ENCODE measurements at places on chromosomes 11 and 22. TPM values are rescaled to one million over a fixed set of nuclear protein-coding genes. Genes with fewer than 3 reads are reported as not detected.

GRCh38 chr22:29352778-29353177 is 35.6 kb downstream of the AP1B1 start:
- DNase-seq = no peak

DNA sequence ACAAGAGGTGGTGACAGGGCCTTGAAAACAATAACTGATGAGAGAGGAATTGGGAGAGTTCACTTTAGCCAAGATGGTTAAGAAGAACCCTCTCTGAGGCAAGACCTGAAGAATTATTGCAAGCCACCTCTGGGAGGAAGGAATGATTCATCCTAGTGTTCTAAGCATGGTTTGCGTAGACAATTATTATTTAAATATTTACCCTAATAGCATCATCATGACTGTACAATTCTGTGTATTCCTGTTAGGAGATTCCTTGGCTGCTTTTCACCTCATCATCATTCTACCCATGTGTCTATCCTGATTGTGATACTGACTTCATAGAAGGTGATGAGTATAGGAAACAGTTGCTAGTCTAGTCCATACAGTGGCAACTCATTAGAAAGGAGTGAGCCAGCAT is 264.4 kb downstream of the DDX10 start:
- DNase-seq = no peak

- DNase-seq = no peak
These were observed 18.5 kb upstream of the OR8B8 start for GRCh38 chr11:124463990-124464389.

DNA sequence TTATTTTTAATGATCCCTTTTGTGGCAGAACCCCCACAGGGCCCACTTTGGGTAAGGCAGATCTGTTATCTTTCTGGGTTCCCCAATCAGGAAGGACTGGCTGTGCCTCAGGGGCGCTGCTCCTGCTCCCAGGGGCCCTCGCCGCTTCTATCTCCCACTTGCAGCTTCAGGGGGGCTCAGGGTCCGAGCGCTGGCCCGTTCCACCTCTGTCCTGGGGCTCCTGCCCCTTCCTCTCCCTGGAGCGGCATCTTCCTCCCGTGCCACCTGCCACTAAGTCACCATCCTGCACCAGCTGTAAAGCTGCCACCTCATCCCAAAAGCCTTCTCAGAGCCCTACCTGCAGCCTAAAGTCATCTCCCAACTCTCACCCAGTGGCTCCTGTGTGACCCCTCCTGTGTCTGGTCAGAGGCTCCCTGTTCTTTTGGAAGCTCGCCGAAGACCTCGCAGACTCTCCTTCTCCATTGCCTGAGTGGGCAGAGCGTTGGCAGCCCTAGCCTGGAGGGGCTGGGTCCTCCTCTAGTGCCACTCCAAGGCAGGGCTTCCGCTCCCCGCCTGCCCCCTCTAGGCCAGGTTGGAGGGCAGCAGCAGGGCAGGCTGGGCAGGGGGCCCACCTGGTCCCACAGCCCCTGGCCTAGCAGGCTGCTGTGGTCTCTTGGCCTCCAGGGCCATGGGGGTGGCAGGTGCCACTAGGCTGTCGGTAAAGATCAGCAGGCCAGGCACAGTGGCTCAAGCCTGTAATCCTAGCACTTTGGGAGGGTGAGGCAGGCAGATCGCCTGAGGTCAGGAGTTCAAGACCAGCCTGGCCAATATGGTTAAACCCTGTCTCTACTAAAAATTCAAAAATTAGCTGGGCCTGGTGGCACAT is 106.7 kb downstream of the MORC2 start:
- peak; percentile 62 for DNase-seq

- DNase-seq = peak; percentile 91
These were observed 728 bp downstream of the DCUN1D5 start for GRCh38 chr11:103091064-103091800.

GRCh38 chr22:27129266-27129665 is 471.9 kb downstream of the MIAT start:
- DNase-seq = no peak

GRCh38 chr11:1000357-1001278 is 35.9 kb downstream of the MUC6 start:
- no peak for DNase-seq

DNA sequence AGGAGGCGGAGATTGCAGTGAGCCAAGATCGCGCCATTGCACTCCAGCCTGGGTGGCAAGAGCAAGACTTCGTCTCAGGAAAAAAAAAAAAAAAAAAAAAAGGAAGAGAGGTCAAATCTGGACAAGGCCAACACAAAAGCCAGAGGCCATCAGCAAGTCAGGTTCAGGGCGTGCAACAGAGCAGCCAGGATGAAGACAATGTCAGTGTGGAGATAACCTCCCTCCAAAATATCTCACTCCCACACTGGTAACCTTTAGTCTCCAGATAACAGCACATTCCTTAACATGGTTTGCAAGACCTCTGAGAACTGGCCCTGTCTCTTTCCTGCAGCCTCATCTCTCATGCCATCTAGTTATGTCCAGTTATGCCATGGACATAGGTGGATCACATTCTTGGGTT is 4.7 kb downstream of the CSNK2A3 start:
- no peak for DNase-seq

- DNase-seq = no peak
These were observed 57.5 kb upstream of the RBFOX2 start for GRCh38 chr22:36086170-36086490.

DNA sequence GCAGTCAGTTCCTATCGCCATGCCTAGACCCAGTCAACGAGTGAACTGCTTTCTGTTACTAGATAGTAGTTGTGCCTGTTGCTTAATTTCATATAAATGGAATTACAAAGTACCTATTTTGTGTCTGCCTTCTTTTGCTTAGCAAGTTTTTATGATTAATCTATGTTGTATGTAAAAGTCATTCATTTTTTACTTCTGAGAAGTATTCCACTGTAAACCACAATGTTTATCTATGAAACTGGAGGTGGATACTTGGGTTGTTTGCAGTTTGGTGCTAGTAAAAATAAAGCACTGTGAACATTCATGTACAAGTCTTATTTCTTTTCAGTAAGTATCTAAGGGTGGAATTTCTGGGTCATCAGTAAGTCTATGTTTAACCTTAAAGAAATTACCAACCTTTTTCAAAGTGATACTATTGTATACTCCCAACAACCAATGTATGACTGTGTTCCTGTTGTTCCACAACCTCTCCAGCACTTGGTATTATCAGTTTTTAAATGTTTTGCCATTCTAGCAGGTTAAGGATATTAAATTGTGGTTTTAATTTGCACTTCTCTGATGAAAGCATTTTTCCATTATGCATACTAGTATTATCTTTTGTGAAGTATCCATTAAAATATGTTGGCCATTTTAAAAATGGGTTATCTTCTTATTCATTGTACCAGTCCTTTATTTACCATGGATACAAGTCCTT is 68.2 kb downstream of the DNAJC24 start:
- no peak for DNase-seq

DNA sequence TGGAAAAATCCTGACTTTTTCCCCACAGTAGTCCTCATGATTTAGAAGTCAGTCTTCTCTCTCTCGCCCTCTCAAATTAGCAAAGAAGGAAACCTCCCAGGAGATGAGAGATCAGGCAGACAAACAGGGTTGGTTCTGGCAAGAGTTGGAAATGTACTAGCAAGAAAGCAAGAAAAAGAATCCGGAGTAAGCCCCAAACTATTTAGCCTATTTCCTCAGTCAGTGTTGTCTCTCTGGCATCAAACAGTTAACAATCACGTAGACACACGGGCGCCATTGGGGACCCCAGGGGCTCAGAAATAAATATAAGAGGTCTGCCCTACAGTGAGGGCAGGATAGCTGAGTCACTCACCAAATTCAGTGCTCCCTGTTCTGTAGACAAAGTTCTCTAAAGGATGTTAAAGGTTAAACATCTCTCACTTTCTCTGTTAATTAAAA is 4.7 kb downstream of the C11orf52 start:
- DNase-seq = no peak

- DNase-seq = no peak
These were observed 63.6 kb downstream of the PAK1 start for GRCh38 chr11:77410076-77410827.

Gene LRFN4
- 25.6 TPM for total RNA-seq

Gene KRTAP5-9
- not detected for total RNA-seq

Gene OR51I2
- not detected for total RNA-seq

Gene CYP2R1
- total RNA-seq = 6.3 TPM

Gene ZNHIT2
- 11.5 TPM for total RNA-seq

Gene RTN4RL2
- total RNA-seq = 2.8 TPM
